Transverse colon (tissue), 4 donors: ENCODE measurements at places on chromosomes 13 and 19.
A peak's percentile ranks its signal among the peaks of the same experiment; 100 is the strongest.

DNA sequence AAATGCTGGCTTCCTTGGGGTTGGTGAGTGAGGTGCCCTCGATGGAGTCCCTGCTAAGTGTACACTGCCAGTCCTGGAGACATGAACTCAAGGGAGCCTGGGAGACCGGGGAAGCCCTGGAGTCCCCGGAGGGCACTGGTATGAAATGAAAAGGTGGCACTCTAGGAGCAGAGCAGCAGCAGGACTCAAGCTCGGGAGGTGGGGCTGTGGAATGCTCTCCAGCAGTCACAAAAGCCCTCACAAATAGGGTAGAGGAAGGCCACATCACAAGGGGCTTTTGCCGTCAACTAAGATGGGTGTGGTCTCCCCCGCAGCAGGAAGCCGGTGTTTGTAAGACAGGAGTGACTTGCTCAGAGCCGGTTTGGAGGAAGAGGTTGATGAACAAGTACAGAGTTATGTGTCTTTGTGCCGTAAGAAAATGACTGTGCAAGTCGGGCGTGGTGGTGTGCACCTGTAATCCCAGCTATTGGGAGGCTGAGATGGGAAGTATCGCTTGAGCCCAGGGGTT is 19.3 kb downstream of the CCNE1 start:
- no peak for DNase-seq

DNA sequence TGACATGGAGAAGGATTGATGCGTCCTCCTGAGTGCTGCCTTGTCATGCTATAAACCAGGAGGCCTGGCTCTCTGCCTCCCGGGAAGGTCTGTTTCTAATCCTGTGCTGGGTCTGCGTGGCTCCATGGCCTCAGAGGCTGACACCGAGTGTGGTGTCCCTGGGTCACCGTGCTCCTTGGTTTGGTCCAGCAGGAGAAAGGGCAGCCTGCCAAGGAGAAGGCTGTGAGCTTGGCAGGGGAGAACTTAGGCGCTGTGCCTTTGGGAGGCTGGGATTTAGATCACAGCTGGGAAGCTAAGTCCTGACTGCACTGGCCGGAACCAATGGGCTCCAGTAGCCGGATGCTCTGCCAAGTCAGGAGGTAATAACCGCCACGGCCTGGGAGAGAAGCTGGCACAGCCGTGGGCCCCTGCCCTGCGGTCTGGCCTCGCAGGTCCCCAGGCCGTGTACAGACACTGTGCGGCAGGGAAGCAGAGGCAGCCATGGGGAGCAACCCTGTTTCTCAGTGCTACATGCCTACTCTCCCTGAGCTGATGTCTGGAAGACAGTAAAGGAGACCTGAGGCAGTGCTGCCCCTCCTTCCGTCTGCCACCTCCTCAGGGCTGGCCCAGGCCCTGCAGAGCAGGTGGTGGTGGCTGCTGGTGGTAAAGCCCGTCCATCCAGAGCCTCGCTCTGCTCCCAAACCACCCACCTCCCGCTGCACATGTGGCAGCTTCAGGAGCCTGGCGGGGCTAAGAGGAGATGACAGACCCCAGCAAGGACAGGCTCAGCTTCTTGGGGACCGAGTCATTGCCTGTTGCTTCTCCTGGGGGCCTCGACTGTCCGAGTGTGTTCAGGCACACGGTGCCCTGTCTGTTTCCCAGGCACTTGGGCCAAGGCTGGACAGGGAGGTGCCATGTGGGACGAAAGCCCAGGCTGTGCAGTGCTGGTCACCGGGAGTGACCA is 44.9 kb downstream of the C13orf46 start:
- DNase-seq, result peak; percentile 46

DNA sequence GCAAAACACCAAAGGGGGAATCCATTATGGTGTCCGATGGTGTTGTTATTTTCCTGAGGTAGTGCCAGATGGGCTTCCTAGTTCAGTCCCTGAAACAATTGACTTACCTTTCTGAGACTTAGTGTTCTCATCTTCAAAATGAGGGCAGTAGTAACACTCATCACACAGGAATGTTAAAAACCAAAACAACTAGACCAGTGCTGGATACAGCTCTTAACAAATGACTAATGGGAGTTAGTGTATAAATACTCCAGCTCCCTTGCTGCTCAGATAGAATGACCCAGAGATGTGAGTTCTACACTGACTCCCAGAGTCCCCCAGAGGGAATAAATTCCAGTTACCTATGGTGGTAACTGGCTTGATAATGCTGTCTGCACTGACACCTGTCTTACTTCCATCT is 49.9 kb downstream of the MBD3L2B start:
- DNase-seq, result no peak

DNA sequence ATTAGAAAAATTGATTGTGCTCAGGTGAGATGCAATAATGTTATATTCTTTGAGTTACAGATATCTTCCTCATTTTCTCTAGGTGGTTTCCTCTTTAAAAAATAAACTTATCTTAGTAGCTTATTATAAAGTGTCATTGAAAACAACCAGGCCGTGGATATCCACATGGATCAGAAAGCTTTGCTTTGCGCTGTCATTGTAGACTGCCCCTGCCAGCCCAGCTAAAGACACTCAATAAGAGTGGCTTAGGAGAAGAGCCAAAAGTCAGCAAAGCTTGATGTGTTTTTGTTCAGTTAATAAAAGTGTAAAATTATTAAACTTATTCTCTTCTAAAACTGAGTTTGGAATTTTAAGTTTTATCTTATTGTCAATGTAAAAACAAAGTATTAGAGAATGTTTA is 34.4 kb downstream of the TPP2 start:
- DNase-seq, result no peak

- no peak for DNase-seq
Observed at GRCh38 chr13:101614491-101614890, 162.0 kb downstream of the ITGBL1 start.

GRCh38 chr13:83710133-83710515 is 172.2 kb downstream of the SLITRK1 start:
- no peak for DNase-seq

DNA sequence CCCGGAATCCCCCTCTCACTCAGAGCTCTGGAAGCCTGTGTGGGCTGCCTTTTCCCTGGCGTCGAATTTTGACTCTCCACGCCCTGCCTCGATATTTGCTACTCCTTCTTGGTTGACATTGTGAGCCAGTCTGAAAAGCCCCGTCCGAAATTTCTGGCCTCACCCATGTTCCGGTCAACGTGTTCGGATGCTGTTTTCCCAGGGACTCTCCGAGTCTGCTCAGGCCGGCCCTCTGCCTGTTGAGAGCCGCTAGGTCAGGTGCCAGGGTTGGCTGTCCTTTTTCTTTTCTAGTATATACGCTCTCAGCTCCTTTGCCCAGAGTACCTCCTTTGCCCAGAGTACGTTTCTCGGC is 6.8 kb upstream of the DGKH start:
- DNase-seq, result peak; percentile 62

DNA sequence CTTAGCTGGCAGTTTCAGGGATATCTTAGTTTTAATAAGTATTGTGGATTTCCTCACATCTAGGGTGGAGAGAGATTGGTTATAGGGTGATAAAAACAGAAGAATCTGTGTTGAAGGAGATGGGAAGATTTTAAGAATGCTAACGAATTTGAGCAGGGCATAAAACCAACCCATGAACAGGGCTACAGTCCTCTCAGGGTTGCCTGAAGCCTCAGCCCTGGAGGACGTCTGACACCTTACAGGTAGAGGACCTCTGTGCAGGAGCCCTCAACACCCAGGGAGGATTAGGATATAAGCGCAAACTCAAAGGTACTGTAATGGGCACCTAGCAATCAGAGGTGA is 461 bp upstream of the WASF3 start:
- no peak for DNase-seq

- no peak for DNase-seq
Observed at GRCh38 chr13:110168999-110169933, 137.7 kb downstream of the COL4A1 start.

- DNase-seq, result no peak
Observed at GRCh38 chr19:24078680-24079079, 8.3 kb upstream of the ZNF254 start.

DNA sequence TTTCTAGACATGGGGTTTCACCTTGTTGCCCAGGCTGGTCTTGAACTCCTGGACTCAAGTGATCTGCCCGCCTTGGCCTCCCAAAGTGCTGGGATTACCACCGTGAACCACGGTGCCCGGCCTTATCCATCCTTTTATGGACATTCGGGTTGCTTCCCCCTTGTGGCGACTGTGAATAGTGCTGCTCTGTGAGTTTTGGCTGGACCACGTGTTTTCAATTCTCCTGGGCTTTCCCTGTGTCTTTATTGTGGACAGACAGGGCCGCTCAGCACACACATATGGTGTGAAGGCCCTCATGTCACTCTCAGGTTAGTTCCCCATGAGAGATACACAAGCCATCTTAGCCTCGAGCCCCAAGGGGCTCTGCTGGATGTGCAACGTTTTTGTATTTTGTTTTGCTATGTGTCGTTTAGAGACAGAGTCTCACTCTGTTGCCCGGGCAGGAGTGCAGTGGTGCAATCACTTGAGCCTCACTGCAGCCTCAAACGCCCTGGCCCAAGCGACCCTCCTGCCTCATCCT is 40.5 kb downstream of the MAU2 start:
- peak; percentile 81 for DNase-seq

DNA sequence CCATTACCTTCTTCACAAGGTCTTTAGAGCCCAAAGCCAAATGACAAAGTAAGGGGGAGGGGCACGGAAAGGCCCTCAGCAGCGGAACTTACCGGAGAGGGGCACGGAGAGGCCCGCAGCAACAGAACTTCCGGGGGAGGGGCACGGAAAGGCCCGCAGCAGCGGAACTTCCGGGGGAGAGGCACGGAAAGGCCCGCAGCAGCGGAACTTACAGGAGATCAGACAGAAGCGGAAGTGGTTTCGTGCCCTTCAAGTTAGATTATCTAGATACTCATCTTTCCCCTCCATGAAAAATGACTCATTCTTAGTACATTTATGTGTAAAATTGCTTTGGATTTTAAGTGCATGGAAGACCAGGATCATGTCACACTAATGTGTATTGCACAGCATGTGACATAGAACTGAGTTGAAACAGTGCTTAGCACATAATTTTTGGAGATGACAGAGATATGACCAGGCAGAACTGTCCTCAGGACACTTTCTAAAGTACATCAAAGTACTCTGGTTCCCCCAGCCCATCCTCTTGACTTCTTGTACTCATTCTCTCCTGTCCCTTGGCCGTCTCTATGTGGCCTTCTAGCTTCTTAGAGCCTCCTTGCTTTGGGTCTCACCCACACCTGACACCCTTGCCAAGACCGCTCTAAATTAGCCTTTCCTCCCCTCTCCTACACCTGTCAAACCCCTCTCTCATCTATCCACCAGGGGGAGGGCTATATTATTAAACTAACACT is 25.7 kb upstream of the TPTE2 start:
- DNase-seq, result peak; percentile 55

DNA sequence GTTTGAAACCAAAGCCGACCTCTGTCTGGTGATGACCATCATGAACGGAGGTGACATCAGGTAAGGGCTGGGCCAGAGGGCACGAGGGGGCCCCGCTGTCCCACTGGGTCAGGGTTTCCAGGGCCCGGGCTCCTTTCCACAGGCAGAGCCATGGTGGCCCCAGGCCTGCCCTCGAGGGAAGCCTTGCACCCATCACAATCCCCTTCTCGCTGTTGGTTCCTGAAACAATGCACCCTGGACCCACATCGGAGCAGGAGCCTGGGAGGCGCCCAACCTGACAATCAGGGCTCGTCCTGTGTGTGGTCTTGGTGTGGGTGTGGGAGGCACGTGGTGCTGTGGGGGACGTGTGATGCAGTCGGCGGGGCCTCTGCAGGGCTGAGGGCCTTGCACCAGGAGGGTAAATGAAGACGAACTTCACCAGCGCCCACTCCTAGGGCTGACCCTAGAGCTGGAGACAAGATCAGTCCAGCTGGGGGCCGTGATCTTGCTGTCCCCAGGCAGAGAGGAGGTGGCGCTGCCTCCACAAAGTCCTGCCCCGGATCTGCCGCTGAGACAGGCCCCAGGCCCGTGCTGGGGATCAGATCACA is 2.8 kb downstream of the GRK1 start:
- peak; percentile 5 for DNase-seq

DNA sequence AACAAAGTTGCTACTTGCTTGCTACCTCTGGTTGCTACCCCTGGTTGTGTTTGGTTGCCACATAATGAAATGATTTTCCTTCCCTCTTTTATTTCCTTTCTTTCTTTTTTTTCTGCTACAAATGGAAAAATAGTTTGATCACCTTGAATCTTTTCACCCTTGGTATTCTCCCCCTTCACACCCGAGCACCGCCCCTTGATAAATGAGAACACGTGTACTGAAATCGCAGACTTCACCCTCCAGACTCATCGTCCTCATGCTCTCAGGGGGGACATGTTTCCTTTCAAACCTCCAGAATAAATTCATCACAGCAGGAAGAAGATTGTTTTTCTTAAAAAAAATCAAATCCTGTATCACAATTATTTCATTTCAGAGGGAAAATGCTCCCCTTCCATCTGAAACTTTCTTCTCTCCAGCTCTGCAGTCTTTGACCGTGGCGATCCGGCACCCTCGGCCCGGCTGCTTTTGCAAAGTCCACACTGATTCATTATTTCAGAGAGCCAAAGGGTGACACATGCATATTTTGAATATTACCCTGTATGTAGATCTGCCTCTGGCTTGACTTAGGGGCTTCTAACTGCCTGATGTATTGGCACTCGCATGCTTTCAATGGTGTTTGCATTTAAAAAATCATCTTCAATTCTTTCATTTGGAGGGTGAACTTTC is 222.6 kb upstream of the MAB21L1 start:
- no peak for DNase-seq

DNA sequence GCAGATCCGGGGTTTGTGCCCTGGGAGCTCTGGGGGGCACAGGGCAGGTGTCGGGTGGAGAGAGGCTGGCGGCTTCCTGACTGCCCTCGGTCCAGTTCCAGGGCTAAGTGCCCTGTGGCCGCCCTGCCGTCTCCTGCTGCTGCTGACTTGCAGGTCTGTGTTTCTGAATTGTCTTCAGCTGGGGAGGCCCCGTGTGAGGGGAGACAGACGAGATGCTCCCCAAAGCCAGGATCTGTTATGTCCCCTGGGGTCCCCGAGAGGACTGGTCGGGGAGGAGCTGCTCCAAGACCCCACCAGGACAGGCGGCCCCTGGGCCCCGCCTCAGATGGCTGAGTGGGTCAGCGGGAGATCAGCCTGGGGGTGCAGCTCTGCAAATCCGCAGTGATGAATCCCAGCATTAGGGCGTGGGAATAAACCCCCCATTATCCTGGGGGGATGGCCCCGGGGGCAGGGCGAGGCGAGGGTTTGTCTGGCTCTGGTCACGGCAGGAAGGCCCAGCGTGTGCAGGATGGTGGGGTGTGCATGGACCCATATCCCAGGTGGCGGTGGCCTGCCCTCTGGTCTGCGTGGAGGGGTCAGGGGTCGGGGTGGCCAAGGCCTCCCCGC is 4.7 kb downstream of the HCN2 start:
- DNase-seq, result no peak

DNA sequence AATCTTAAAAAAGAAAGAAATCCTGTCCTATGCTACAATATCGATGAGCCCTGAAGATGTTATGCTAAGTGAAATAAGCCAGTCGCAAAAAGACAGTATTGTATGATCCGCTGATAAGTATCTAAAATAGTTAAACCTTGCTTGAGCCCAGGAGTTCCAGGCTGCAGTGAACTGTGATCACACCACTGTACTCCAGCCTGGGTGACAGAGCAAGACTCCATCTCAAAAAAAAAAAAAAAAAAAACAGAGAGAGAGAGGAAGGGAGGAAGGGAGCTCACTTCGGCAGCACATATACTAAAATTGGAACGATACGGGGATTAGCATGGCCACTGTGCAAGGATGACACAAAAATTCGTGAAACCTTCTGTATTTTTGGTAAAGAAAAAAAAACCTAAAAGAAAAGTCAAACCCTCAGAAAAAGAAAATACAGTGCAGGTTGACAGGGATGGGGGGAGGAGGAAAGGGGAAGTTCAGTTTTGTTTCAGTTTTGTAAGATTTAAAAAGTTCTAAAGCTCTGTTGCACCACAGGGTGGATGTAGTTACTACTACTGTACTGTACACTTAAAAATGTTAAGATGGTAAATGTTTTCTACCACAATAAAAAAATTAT is 8.4 kb downstream of the CLASRP start:
- no peak for DNase-seq
